ENCODE measurements at places on chromosomes 6 and 20. TPM values are rescaled to one million over a fixed set of nuclear protein-coding genes. Genes with fewer than 3 reads are reported as not detected.

The ACTL10 gene
- 2.0 TPM for total RNA-seq

The TSPO2 gene
- not detected for total RNA-seq

DNA sequence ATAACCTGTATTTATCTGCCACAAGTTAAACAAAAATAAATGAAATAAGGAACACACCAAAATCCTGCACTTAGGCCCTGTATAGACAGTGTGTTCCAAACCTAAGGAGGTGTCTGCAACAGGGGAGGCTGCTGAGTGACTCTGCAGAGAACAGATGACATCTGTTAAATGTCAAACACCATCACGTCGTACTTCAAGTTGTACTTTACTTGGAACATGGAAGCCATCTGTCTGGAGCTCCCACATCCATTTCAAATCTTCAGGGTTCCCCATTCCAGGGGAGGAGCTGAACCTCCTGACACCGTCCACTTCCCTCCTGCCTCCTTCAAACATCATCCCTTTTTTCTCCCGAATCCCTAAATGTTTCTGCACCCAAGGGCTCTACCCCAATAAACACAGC lies 1.8 kb upstream of the MAP7 start:
- DNase-seq, result no peak

The KIFC1 gene
- total RNA-seq, result 8.7 TPM

The SLC17A4 gene
- not detected for total RNA-seq

The FITM2 gene
- 4.4 TPM for total RNA-seq

- peak; percentile 40 for DNase-seq
Observed at GRCh38 chr6:45663251-45664221, 285.8 kb upstream of the SUPT3H start.

- DNase-seq, result no peak
Observed at GRCh38 chr20:36431604-36432003, 109.7 kb upstream of the MYL9 start.
